Activated naive CD4-positive, alpha-beta T cell treated with anti-CD3 and anti-CD28 coated beads for 36 hours (primary cell): ENCODE measurements at places on chromosomes 5 and 9. TPM values are rescaled to one million over a fixed set of nuclear protein-coding genes. Genes with fewer than 3 reads are reported as not detected.

- no peak for DNase-seq
Observed at GRCh38 chr5:126341906-126342630, 81.1 kb upstream of the GRAMD2B start.

- DNase-seq, result no peak
Observed at GRCh38 chr5:130109152-130109551, 204.9 kb downstream of the CHSY3 start.

DNA sequence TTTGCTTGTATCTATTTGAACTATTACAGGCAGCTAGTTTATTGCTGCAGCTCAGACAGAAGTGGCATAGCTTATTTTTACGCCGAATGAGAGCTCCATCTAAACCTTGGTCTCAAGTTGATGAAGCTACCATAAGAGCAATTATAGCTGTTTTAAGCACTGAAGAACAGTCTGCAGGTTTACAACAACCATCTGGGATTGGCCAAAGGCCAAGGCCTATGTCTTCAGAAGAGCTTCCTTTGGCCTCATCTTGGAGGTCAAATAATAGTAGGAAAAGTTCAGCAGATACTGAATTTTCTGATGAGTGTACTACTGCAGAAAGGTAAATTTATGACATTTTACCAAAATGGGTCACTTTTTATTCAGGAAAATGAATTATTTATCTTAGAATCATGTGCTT, 67.9 kb downstream of the YTHDC2 start:
- no peak for DNase-seq

GRCh38 chr5:155878991-155879575, 447.9 kb upstream of the SGCD start:
- DNase-seq, result no peak

- no peak for DNase-seq
Observed at GRCh38 chr9:125425170-125425897, 163.7 kb downstream of the GAPVD1 start.

GRCh38 chr5:109953761-109954160, 264.0 kb downstream of the MAN2A1 start:
- no peak for DNase-seq

- no peak for DNase-seq
Observed at GRCh38 chr9:71743882-71744281, 24.4 kb downstream of the CEMIP2 start.

DNA sequence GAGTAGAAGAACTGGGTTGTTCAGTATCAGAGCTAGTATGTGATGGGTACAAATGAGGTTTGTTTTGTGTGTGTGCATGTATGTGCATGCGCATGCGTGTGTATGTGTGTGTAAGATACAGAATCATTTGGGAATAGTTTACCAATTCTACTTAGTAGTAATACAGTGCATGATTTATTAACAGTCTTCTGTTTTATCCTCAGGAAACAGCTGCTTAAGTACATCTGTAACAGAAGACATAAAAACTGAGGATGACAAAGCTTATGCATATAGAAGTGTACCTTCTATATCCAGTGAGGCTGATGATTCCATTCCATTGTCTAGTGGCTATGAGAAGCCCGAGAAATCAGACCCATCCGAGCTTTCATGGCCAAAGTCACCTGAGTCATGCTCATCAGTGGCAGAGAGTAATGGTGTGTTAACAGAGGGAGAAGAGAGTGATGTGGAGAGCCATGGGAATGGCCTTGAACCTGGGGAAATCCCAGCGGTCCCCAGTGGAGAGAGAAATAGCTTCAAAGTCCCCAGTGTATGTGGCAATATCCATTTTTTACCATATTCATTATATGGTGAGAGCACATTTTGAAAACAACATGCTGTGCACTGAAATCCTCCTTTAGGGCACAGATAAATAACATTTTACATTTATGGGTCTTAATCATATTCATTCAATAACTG, 228.5 kb downstream of the KDM4C start:
- DNase-seq, result no peak

DNA sequence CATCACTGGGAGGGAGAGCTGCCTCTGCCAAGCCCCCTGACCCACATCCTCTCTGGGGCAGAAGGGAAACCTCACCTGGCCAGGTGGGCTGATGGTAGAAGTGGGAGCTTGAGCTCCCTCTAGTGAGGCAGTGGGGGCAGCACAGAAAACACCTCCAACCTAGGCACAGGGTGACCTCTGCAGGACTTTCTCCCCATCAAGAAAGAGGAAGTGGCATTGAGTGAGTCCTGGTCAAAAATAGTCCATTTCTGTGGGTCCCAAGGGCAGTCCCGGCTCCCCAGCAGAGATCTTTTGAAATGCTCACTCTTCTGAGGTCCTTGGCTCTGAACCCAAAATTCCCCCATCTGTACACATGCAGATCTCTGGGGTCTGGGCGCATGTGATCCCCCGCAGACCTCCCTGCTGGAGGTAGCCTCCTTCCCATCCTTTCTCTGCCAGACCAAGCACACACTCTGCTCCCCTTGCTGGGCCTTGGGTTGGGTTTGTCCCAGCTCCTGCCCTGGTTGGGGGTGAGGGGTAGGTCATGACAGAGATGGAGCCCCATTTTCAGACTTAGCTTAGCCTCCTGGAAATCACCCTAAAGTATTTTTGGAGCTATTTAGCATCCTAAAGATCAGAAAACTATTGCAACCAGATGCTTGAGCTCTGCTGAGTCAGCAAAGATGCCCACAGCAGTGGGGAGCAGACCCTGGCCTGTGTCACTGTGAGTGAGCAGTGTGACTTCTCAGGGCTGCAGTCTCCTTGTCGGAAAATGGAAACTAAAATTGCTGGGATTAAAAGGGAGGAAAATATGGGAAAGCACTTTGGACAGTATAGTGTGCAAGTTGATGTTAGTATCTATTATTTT, 41.6 kb upstream of the LCP2 start:
- DNase-seq, result peak; percentile 86

GRCh38 chr5:11346336-11346735, 557.9 kb downstream of the CTNND2 start:
- no peak for DNase-seq

DNA sequence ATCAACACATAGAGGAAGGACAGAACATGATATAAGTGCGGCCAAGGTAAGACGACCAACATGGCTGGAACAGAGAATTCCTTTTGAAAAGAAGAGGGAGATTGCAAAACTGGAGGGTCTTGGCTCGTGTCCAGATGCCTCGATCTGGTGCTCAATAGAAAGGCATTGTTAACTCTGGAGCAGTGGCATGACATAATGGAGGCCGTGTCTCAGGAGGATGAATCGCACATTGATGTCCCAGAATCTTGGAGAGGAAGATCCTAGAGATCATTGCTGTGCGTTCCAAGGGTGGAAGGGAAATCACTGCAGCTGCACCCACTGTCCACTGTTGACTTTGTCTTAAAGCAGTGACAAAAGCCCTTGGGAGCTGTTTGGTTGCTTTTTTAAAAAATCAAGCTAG, 30.9 kb downstream of the GRAMD2B start:
- DNase-seq, result no peak

- no peak for DNase-seq
Observed at GRCh38 chr5:96342581-96342980, 90.5 kb downstream of the PCSK1 start.

GRCh38 chr9:33192493-33193255, 25.5 kb upstream of the B4GALT1 start:
- DNase-seq, result no peak

DNA sequence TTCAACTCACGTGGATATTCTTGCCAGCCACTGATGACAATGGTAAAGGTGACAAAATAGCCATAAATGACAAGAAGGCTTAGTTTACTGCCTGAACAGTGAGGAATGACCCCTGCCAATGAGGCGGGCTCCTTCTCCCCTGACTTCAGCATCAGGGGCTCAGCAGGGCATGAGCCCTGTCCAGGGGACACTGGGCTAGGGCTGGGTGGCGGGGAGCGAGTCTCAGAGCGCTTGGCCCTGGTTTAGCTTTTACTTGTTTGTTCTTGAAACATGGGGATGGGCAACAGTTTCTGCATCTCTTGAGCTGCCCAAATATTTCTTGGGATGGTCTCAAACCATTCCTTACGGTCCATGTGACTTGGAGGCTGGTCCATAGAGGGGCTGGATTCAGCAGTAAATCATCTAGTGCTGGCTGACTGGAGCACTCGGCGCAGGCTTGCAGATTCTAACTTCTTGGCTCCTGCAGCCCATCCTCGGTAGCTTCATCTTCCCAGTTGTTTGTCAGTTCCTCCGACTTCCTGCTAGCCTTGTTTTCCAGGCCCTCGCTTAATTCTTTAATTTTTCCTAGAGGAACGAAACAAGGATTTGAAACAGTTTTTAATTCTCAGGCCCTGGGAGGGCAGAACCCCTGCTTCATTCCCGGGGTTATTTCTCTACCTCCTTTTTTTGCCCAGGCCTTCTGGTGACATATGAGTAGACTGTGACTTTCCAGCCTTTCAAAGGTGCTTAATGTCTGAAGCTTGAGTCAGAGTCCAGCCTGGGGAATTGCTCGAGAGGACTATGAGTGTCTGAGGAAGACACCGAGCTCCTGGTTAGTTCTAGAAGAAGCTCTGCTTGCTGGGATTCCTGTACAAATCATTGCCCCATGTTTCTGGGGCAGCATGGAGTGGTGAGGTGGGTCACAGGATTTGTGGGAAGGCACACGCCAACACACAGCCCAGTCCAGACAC, 4.5 kb upstream of the HMCN2 start:
- no peak for DNase-seq

- peak; percentile 27 for DNase-seq
Observed at GRCh38 chr5:96344678-96345577, 88.1 kb downstream of the PCSK1 start.

DNA sequence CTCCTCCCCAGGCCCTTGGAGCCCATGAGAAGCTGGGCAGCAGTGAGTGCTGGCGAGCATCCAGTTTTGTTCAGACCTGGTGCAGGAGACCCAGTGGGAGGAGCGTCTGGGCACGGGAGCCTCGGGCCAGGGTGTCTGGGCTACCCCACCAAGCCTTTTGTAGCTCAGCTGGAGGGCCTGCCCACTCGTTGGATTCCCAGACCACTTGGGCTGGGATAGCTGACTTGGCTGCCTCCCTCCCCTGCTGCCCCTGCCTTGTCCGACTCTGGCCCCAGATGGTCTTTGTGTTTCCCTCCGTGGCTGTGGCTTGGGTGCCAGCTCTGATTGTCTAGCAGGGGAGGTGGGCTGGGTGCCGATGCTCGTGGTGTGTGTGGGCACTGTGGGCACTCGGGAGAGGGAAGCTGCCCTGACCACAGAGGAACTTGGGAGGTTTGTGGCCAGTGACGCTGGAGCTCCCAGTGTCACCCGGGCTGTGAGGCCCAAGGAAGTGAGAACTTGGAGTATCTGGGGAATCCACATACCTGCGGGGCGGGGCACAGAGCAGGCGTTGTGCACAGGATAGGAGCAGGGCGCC, 47.3 kb downstream of the WNK2 start:
- no peak for DNase-seq

Gene SPATA31A3
- not detected for total RNA-seq

Gene CDH9
- total RNA-seq, result not detected

Gene ACOT12
- not detected for total RNA-seq

Gene BTNL3
- not detected for total RNA-seq

Gene C7
- not detected for total RNA-seq

Gene PTPN3
- 0.02 TPM for total RNA-seq

Gene WNT8A
- not detected for total RNA-seq

Gene LRSAM1
- total RNA-seq, result 9.9 TPM

Gene PRSS3
- total RNA-seq, result not detected

Gene RNF208
- 4.9 TPM for total RNA-seq
